ENCODE measurements at places on chromosomes 3 and 15.

DNA sequence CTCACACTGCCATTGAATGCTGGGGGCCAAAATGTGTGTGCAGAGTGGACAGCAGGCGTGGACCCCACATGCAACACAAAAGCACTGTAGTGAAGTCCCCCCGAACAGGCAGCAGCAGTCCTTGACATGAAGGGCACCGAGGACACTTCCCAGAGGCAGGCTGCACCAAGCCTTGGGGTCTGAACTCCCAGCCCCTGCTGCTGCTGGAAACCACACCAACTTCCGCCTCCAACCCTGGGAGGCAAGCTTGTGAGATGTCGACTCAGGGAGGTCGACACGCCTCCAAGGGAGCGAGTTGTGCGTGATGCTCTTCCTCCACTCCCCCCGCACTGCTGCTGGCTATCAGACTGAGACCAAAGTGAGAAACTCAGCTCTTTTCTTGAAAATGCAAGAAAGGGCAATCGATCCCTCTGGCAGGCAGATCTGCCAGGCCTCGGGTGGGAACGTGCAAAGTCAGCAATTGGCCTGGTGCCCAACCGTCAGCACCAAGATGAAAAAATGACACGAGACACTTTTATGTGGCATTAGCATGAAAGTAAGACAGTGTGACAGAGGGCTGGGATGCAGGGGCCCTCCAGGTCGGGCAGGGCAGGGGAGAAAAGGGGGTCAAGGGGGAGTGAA lies 43.6 kb downstream of the WHAMM start:
- no peak for DNase-seq

DNA sequence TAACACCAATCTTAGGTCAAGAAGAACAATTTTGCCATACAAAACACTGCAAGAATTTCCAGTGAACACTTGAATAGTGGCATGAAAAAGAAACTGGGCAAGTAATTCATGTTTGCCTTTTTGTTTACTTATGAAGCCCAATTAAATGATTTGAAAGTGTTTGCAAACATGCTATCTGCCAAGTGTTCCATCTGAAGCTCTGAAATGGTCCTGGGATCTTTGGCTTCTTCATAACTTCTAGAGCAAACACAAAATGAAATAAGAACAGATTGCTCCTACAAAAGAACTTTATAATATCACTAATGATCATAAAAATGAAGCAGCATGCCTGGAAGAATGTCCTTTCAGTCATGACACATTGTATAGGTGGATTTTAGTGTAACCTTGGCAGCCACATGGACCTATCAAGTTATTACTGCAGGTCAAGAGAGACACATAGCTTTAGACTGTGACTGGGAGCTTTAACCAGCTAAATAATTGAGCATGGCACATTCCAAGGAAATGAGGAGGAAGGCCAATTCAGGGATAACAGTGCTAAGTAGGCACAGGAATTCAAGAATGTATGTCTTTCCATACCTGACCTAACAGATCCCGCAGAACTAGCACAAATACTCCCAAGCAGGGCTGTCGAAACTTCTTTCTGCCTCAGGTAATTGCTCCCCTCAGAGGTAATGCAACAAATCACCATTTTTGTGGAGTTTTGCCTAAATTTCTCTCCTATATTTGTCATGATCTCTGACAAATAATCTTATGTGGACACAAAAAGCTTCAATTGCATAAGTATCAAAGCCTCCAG lies 144.6 kb downstream of the DUT start:
- DNase-seq = no peak

GRCh38 chr3:141728355-141728892 lies 9.7 kb upstream of the RNF7 start:
- no peak for DNase-seq

DNA sequence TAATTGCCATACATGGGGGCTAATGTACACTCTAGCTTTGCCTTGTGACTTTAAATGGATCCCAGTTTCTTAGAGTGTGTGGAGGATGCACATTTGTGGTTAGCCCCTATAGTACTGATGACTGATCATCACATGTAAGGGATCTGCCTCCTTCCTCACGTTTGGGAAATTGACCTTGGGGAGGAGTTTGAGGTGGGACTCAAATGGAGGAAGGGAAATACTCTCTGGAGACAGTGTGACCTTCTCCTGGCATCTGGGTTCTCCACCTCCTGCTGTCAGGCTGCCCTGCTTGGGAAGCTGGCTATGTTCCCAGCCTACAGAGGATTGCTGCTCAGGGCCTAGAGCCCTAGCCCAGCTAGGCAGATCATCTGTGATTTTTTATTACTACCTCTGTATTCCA lies 48.7 kb downstream of the PPM1L start:
- DNase-seq = no peak

Data from anterior cingulate cortex (tissue), 58 donors.